Activated CD8-positive, alpha-beta memory T cell treated with anti-CD3 and anti-CD28 coated beads for 48 hours (primary cell): ENCODE measurements at places on chromosomes 16 and 17.
A peak's percentile ranks its signal among the peaks of the same experiment; 100 is the strongest.

GRCh38 chr16:89453501-89454321 is 36.6 kb downstream of the ANKRD11 start:
- no peak for DNase-seq

GRCh38 chr16:57297856-57298255 is 13.4 kb upstream of the PLLP start:
- DNase-seq, result no peak

DNA sequence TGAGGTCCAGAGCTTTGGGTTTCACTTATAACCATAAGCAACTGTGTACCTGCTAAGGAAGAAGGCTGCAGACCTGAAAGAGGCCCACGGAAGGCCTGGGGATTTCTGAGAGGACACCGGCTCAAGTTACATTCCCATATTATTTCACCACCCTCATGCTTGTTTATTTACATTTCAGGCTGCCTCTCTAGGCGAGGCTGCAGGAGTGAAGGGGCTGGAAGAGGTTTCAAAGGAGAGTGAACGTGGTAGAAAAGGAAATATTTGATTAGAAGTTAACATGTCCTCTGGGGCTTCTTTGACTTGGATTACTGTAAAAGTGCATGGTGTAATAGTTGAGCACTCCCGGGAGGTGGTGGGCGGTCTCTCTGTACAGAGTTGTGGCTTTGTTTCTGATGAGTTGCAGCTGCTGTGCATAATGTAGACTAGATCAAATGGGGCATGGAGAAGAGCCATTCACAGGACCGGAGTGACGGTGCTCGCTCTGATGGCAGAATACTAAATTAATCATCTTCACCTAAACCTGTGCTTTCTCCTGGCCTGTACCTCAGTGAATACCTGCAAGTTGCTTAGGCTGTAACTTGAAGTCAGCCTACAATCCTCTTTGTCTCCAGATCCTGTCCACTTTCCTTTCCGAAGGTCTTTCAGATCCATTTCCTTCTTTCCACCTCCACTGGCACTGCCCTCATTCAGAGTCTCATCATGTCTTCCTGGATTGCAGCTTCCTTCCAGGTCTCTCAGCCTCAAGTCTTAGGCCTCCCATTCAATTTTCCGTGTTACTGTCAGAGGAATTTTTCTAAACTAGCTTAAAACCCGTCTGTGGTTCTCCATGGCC is 1.9 kb upstream of the CPD start:
- DNase-seq, result no peak

- DNase-seq, result no peak
Measured at GRCh38 chr16:918741-919657, 51.8 kb downstream of the LMF1 start.

DNA sequence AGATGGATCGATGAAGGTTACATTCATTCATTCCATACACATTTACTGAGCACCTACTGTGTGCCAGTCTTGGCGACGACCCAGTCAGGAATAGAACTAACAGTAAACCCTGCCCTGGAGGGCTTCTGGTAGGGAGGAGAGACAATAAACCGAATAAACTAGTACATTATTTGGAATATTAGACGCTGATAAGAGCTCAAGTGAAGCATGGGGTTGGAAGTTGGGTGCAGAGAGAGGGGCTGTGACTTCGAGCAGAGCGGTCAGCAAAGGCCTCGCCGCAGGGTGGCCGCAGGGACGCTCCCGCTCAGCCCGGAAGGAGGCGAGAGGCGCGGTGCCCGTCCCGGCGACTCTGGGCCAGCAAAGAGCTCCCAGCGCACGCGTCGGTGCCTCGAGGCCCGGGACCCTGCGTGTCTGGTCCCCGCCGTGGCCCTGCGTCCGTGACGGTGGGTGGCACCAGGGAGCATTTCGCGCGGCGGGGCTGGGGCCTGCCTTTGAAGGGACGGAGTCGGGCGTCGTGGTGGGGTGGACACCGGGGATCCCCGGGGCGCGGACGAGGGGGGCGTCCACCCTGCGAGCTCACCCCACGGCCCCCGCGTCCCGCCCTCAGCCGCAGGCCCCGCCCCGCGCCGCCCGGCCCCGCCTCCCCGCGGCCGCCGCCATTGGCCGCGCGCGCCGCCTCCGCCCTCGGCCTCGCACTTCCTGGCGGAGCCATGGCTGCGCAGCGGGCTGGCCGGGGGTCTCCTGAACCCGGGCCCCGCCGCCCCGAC is at the start of gene KLHL36:
Gene KLHL36, plus strand, starts transcription at position 684 of the 767 bp plus-strand sequence. CDS start 2,357 bp downstream, outside the sequence.
- peak; percentile 48 for DNase-seq

GRCh38 chr16:21023509-21024202 is 123.1 kb downstream of the LYRM1 start:
- no peak for DNase-seq

- DNase-seq, result peak; percentile 66
Measured at GRCh38 chr16:1002399-1003166, 21.0 kb downstream of the SOX8 start.

DNA sequence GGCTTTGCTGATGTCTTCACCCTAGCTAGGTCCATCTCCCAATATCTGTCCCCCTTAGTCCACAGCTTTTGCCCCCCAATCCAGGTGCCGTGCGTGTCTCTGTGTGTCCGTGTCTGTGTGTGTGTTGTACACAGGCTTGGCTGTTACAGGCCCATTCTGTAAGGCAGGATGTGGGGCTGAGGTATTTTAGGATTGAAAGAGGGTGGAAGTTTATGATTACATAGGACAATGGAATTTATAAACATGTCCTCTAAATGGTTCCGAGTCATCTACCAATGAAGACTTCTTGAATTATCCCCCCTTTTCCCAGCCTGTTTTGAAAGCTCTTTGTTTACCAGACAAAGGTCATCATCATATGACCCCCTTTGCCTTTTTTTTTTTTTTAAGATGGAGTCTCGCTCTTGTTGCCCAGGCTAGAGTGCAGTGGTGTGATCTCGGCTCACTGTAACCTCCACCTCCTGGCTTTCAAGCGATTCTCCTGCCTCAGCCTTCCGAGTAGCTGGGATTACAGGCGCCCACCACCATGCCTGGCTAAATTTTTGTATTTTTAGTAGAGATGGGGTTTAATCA is 21.9 kb downstream of the ACE start:
- DNase-seq, result no peak

DNA sequence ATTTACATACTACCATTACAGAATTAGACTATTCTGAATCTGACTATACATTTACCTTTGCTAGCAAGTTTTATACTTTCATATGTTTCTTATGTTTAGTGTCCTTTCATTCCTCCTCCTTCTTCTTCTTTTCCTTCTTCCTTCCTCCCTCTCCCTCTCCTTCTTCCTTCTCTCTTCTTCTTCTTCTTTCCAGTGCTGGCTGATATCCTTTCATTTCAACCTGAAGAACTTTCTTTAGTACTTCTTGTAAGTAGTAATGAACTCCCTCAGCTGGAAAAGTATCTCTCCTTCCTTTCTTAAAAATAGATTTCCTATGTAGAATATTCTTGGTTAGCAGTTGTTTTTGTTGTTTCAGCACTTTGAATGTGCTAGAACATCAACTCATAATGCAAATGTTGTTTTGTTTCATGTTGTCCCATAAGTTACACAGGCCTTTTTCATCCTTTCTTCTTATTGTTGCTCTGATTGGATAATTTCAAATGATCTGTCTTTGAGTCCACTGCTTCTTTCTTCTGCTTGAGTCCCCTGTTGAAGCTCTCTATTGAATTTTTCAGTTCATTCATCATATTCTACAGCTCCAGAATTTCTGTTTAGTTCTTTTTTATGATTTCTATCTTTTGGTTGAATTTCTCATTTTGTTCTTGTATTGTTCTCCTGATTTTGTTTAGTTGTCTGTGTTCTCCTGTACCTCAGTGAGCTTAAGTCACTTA is 15.1 kb upstream of the TBX4 start:
- no peak for DNase-seq
